ENCODE measurements at places on chromosomes 16 and 17. TPM values are rescaled to one million over a fixed set of nuclear protein-coding genes. Genes with fewer than 3 reads are reported as not detected.

NPW gene
- 1.0 TPM for total RNA-seq

YPEL2 gene
- 3.2 TPM for total RNA-seq

CHD9NB gene
- total RNA-seq, result 1.6 TPM

ELMO3 gene
- total RNA-seq, result 1.4 TPM

SGCA gene
- total RNA-seq, result not detected

KRT40 gene
- not detected for total RNA-seq

Measured in A549 treated with RU486 at 1 μM for 4 hours (cell line).